ENCODE measurements at places on chromosomes 5 and 9.

DNA sequence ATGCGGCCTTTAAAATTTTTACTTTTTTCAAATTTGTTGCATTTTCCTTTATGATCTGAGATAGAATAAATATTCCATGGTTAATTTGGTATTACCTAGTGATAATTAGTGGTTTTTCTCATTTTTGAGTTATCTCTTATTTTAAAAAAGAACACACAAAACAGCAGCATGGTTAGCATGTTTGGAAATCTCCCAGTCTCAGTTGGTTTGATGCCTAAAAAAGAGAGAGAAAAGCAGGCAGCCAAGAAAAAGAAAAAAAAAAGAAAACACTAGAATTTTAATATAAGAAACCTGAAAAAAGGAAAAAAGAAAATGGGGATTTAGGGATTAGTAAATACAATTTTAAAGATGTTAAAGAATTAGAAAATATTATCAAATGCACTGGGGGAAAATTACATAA, 15.3 kb downstream of the SUSD1 start:
- DNase-seq = no peak

GRCh38 chr9:123454361-123454760, 98.4 kb downstream of the CRB2 start:
- DNase-seq = no peak

DNA sequence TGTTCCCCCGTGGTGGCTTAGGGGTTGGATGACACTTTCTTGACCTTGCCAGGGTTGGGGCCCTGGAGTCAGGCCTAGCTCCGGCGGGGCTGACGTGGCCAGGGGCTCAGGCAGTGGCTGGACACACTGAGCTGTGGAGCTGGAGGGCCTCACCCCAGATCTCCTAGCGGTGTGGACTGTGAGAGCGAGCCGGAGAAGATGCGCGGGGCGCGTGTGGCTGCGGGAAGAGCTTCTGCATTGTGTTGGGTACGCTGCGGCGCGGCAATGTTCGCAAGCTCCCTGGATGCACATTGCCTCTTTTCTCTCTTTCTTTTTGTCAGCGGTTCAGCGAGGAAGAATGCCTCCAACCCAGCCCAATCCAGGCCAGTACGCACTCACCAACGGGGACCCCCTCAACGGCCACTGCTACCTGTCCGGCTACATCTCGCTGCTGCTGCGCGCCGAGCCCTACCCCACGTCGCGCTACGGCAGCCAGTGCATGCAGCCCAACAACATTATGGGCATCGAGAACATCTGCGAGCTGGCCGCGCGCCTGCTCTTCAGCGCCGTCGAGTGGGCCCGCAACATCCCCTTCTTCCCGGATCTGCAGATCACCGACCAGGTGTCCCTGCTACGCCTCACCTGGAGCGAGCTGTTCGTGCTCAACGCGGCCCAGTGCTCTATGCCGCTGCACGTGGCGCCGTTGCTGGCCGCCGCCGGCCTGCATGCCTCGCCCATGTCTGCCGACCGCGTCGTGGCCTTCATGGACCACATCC, 4.8 kb downstream of the NR2F1 start:
- no peak for DNase-seq

DNA sequence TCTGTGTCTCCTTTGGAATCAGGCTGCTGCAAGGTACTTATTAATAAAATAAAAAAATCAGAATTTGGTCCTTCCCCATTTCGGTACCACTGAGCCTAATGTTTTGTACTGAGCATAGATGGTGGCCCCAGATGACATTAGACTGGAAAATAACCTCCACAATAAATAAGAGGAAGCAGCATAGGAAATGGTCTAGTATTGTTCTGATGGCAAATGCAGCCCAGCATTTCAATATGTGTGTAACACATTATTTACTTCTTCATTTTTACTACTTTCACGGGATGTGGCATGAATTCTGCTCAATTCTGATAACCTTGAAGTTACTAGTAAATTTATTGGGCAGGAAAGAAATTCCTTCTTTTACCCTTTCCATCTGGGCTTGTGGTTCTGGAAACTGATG, 295.6 kb downstream of the ADGRV1 start:
- DNase-seq = no peak

DNA sequence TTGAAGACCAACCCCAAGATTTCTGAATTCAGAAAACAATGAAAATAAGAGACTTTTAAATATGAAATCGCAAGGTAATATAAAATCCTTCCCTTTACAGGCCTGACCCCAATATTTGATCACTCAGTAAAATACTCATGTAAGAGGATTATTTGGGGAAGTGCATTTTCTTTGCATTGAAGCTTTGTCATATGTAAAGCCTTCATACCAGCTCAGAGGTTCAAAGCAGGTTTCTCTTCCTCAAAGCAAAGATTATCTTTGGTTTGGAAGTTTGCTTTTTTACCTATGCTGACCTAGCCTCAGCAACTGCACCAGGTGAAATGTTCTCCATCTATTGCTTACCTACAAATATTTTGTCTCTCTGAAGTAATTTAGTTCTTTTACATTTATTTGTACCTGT, 106.5 kb upstream of the PARP8 start:
- DNase-seq = no peak

- DNase-seq = no peak
Observed at GRCh38 chr5:154999865-155000264, 13.7 kb upstream of the KIF4B start.

GRCh38 chr5:133111299-133111698, 59.5 kb downstream of the HSPA4 start:
- peak; percentile 60 for DNase-seq

DNA sequence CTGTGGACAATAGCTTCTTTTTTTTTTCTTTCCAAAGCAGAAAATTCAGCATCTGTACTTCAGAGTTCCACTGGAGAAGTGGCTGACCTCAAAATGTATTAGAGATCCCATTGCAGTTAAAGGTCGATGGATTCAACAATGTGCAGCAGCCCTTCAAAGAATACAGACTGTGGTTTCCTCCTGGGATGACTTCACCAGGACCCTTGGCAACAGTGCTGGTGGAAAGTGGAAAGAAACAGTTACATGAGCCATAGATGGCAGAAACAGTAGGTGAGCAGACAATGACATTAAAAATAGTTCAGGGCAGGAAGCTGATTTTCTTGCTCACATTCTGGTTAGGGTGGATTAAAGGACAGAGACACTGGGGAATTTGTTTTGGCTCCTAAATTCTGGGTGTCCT, 62.4 kb downstream of the SLC28A3 start:
- DNase-seq = no peak

DNA sequence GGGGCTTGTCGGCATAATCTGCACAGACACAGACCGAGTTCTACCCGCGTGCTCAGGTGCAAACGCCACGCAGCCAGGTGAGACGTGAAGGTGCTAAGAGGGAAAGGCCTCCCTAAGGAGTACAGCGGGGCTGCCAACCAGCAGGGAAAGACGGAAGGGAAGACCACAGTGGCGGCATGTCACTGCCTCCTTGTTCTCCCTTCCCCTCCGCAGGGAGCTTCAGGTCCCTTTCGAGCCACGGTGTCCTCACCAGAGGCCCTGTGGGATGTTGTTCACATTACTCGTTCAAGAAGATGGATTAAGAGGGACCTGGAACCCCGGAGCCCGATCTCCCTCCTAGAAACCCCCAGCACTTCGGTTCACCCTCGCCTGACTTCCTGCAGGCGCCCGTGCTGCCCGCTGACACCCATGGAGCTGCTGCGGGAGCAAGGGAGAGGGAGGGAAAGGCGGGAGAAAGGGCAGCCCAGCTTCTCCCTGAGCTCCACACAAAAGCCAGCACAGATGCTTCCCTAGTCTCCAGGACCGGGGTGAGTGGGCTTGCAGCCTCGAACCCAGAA, 686 bp downstream of the BRD9 start:
- no peak for DNase-seq

DNA sequence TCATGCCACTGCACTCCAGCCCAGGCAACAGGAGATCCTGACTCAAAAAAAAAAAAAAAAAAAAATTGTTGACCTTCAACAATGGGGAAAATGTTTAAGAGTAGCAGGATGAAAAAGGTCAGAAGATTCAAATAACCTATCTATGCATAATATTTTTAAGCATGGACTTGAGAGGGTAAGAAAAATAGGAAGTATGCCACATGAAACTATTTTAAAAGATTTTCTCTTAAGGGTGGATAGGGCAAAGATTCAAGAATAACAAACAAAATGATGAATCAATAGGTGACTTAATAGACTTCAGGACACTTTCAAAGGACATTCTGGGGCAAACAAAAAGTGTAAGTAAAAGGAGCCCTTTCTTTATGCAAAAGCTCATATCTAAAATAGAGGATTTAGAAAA, 3.2 kb downstream of the TEX48 start:
- DNase-seq = no peak

GRCh38 chr5:87777877-87778276, 365.1 kb upstream of the CCNH start:
- no peak for DNase-seq

DNA sequence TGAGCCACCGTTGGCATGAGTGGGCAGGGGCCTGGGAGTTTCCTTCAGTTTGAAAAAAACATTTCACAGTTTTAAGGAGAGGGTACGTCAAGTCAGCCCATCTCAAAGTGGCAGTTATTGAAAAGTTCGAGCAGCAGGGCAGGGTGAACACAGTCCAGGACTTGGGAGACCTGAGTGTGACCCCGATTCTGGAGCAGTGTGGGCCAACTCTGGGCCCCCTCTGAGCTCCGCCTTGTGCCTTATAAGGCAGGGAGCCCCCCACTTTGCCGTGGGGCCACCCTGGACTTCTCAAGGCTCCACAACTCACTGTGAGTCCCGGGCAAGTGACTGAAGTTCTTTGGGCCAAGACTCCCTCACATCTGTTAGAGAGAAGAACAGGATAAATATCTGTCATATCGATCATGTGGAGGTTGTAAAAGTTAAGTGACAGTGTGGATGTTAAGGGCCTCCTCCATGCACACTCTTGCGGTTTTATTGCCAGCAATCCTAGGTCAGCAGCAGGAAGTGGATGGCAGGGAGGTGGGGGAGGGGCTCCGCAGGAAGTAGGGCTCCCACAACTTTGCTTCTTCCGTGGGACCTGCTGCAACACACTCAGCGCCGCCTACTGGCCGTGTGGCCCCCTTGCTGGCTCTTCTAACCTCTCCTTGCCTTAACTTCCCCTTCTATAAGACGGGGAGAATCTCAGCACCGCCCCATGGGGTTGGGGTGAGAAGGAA, 38.4 kb downstream of the HRH2 start:
- DNase-seq = no peak

- DNase-seq = peak; percentile 62
Observed at GRCh38 chr5:154937718-154938466, at the start of gene GEMIN5. GEMIN5 (minus strand) TSS chr5:154938211; CDS start chr5:154938133, 78 bp downstream.

DNA sequence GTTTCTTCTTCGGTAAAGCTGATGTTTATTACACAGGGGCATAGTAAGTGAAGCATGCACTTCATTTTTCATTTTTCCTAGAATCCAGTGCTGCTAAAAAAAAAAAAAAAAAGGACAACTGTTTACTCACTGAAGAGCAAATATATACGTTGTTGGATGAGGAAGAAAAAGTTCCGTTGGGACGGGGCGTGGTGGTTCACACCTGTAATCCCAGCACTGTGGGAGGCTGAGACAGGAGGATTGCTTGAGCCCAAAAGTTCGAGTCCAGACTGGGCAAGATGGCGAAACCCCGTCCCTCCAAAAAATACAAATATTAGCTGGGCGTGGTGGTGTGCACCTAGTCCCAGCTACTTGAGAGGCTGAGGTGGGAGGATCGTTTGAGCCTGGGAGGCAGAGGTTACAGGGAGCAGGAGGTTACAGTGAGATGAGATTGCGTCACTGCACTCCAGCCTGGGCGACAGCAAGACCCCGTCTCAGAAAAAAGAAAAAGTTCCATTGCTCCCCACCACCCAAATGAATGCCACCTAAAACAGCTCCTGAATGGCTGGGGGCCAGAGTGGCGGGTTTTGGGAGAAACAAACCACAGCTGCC, 60.1 kb upstream of the GNE start:
- no peak for DNase-seq

- DNase-seq = no peak
Observed at GRCh38 chr9:137339045-137339907, 37.2 kb upstream of the NRARP start.

- no peak for DNase-seq
Observed at GRCh38 chr9:72187121-72187695, 38.0 kb downstream of the GDA start.

DNA sequence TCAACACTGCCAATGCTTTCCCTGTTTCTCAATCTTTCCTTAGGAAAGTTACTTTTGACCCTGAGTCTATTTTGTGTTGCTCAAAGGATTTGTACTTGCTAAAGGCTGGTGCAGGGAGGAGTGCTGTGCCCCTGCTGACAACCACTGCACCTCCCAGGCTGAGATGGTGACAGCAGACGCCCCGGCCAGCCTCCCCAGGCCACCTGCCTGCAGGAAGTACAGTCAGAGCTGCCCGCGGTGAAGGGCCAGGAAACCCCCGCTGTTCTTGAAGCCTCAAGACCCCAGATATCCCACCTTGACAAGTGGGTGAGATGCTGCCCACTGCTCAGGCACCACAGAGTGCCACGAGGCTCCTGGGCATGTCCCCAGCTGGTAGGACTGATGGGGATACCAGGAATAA, 44.2 kb upstream of the CKMT2 start:
- no peak for DNase-seq

DNA sequence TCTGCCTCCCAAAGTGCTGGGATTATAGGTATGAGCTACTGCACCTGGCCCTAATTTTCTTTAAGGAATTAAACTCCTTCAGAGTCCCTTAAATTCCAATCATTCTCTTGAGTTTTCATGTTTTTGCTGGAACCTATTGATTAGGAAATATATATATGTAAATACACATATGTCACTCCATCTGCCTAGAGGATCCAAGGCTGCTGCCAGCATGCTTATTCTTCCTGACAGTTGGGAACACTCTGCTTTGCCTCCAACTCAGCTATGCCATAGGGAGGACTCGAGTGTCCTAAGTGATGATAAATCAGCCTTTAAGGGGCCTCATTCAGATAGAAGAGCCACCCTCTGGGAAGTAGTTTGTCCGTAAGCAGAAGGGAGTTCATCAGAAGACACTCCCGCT, 21.8 kb downstream of the MFAP3 start:
- DNase-seq = no peak

GRCh38 chr5:61619777-61620518, 287.9 kb downstream of the ZSWIM6 start:
- no peak for DNase-seq

DNA sequence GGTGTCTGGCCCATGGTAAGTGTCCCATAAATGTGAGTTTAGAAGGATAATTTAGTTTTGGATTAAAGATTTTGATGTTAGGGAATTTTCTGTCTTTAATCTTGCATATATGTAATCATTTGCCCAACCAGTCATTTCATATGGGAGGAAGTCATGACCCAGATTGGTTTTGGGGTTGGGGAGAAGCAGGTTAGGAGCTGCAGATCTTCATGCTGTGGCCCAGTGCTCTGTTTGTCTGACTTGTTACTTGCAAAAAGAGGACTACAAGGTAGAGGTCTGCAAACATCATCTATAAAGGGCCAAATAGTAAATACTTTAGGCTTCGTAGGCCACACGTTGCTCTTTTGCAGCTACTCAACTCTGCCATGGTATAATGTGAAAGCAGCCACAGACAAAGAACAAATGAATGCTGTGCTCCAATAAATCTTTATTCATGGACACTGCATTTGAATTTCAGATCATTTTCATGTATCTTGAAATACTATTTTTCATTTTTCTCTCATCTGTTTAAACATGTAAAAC, 16.8 kb downstream of the OSTF1 start:
- no peak for DNase-seq

Measured in T1000 (cell line).